ENCODE measurements at places on chromosomes 5 and 9.

- no peak overlapping the region for H3K27ac ChIP-seq
- H3K27me3 ChIP-seq, result no peaks in the 10 kb centered on the region
- peaks cover 7% of the 10 kb centered on the region for H3K4me1 ChIP-seq
- no peak for DNase-seq
- no peak overlapping the region for H3K4me3 ChIP-seq
Observed at GRCh38 chr9:35552376-35552775, 52.7 kb upstream of the TESK1 start.

GRCh38 chr9:3240656-3241268, 285.0 kb downstream of the RFX3 start:
- H3K27ac ChIP-seq, result no peak overlapping the region
- no peaks in the 10 kb centered on the region for H3K4me1 ChIP-seq
- peak; percentile 53 for DNase-seq
- H3K4me3 ChIP-seq, result no peak overlapping the region
- H3K27me3 ChIP-seq, result no peaks in the 10 kb centered on the region

DNA sequence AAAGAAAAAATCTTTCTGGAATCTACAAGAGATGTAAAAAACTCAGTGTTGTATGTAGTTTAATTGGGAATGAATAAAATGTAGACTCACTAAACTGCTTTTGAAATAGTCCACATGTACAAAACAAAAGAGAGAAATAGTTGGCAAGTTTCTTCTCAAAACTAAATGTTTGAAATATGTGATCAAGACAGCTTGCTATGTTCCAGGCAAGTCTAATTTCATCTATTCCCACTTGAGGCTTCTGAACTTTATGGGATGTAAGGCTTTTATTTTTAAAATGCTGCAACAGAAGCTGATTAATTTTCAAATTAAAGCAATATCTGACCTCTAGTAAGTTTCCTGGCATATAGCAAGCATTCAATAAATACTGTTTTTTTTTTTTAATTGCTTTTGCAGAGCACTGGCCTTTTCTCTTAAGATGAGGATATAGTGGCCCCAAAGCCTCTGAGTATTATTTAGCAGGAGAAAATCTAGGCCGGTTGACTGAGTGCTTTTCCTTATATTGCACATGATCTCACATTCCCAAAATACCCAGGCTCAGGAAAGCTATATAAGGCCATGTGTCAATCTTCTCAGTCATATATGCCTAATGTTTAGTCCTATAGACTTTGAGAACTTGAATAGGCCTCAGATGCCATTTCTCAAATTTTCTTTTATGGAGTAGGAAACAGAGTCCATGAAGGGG, 183.2 kb downstream of the NTRK2 start:
- H3K4me1 ChIP-seq, result no peaks in the 10 kb centered on the region
- no peak overlapping the region for H3K4me3 ChIP-seq
- H3K36me3 ChIP-seq, result no peaks in the 10 kb centered on the region
- DNase-seq, result no peak
- no peak overlapping the region for H3K27ac ChIP-seq

- DNase-seq, result no peak
- no peaks in the 10 kb centered on the region for H3K27me3 ChIP-seq
- no peaks in the 10 kb centered on the region for H3K4me1 ChIP-seq
- H3K27ac ChIP-seq, result no peak overlapping the region
Observed at GRCh38 chr5:94715768-94716167, 97.3 kb downstream of the SLF1 start.

DNA sequence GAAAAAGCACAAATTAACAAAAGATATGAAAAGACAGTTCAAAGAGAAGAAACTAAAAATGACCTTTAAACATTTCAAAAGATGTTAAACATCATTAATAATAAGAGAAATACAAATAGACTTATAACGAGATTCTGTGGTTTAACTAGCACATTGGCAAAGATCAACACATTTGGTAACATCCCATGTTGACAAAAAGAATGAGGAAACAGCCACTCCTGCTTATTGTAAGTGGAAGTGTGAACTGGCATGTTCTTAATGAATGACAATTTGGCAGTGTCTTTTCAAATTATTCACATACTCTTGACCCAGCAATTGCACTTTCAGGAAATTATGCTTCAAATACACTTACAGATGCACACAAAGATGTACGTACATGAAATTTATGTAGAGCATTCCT, 176.3 kb downstream of the TLE1 start:
- H3K27me3 ChIP-seq, result no peaks in the 10 kb centered on the region
- H3K27ac ChIP-seq, result no peak overlapping the region
- H3K4me1 ChIP-seq, result no peaks in the 10 kb centered on the region
- H3K4me3 ChIP-seq, result no peak overlapping the region
- no peaks in the 10 kb centered on the region for H3K36me3 ChIP-seq
